Stimulated activated CD4-positive, alpha-beta T cell treated with anti-CD3 and anti-CD28 coated beads, TNF-alpha, amount 100 ng/mL, for 1 hour (primary cell): ENCODE measurements at places on chromosomes 13 and 19.

- no peak for DNase-seq
These were observed 17.8 kb downstream of the ZNF813 start for GRCh38 chr19:53485046-53486004.

DNA sequence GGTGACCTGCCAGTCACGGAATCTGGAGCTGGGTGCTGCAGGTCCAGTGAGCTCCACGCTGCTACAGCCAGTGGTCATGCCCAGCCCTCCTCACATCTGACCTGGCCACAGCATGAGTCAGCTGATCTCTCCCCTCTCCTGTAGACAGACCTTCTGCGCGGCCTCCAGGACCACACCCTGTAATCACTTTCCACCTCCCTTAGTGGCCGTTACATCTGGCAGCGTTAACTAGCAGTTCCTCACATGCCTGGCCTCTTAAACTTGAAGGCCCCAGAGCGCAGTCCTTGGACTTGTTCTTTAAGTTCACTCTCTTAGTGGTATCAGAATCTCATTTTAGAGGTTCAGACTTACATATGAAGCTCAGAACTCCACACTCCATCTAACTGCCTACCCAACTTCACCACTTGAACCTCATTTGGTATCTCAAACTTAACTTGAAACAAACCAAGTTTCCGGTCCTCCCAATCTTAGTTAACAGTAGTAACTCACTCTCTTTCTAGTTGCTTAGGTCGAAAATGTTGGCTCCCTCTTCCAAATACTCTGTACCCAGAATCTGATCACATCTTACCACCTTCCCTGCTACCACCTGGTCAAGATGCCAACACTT, 22.7 kb downstream of the MIPEP start:
- DNase-seq, result no peak

DNA sequence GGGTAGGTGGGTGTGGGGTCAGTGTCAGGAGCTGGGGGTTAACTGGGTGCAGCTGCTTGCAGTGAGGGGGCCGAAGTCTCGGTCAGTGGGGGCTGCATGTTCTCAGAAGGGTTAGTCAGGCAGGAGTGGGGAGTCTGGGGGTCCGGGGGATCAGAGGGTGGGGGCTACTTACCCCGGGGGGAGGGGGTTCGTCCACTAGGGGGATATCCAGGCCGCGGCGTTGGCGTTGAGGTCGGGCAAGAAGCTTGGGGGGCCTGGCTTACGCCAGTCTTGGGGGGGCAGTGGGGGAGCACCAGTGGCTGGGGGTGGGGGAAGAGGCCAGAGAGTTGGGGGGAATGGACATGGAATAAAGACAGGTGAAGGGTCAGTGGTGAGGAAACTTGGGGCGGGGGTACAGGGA, 9.1 kb downstream of the KCNC3 start:
- no peak for DNase-seq

- no peak for DNase-seq
These were observed 45.5 kb downstream of the EFNB2 start for GRCh38 chr13:106489849-106490568.
